ENCODE measurements at places on chromosomes 12 and 14.

DNA sequence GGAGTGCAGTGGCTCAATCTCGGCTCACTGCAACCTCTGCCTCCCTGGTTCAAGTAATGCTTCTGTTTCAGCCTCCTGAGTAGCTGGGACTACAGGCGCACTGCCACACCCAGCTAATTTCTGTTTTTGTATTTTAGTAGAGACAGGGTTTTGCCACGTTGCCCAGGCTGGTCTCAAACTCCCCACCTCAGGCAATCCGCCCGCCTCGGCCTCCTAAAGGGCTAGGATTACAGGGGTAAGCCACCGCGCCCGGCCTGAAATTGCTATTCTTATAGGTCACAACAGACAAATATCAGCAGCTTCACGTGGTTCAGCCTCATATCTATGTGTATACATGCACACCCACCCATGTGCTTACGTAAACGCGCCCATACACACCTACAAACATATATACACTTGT is 23.6 kb downstream of the BATF start:
- no peak for DNase-seq

GRCh38 chr12:49187184-49187583 is 1.7 kb downstream of the TUBA1A start:
- DNase-seq, result peak; percentile 40

GRCh38 chr12:78898416-78898815 is 33.8 kb downstream of the SYT1 start:
- peak; percentile 42 for DNase-seq

DNA sequence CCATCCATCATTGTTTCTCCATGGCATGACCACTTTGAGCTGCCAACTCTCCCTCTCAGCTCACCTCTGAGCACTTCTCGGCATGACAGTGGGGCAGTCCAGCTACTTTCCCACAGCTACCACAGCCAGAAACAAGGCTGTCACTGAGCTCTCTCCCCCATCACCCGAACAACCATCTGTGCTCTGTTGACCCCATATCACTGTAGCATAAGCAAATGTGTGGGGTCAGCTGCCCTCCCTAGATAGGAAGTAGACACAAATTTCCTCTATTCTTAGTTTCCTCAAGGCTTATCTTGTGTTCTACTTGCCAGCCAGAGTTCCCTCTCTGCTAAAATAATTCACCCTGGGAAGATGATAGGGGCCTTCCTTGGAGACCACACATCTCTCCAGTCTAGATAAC is 82.6 kb upstream of the FUT8 start:
- DNase-seq, result no peak

GRCh38 chr14:49970474-49971147 is 77.7 kb downstream of the ARF6 start:
- DNase-seq, result peak; percentile 79

DNA sequence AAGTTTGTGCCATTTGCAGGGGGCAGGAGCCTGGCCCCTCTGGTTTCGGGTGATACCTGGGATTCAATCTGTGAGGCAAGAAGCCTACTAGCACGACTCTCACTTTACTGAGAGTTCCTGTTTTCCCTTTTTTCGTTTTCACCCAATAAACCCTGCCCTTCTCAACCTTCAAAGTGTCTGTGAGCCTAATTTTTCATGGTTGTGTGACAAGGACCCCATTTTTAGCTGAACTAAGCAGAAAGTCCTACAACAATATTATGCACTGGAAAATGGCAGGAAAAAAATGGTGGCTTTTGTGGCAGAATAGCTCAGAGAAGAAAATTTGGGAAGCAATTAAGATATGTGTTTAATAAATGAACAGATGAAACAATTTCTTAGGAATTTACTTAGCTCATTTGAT is 432.1 kb downstream of the C12orf50 start:
- no peak for DNase-seq

DNA sequence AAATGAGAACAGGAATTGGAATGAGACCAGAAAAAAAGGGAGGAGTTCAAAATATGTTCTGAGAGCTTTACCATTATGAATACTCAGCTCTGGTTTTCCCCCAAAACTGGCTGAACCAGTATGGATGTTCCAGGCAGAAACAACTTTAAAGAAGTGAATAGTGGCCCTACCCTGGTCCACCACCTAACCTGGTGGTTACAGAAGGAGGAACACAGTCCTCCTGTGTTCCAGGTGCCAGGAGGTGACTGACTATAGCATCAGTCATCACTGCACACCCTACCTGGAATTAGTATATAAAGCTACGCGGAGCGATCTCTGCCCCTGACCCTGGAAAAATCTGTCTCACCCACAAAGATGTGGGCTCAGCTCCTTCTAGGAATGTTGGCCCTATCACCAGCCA is at the start of gene A2ML1:
Gene A2ML1, plus strand, starts transcription at position 324 of the 400 bp plus-strand sequence. Its CDS starts 31 bp downstream, at position 355.
- no peak for DNase-seq

DNA sequence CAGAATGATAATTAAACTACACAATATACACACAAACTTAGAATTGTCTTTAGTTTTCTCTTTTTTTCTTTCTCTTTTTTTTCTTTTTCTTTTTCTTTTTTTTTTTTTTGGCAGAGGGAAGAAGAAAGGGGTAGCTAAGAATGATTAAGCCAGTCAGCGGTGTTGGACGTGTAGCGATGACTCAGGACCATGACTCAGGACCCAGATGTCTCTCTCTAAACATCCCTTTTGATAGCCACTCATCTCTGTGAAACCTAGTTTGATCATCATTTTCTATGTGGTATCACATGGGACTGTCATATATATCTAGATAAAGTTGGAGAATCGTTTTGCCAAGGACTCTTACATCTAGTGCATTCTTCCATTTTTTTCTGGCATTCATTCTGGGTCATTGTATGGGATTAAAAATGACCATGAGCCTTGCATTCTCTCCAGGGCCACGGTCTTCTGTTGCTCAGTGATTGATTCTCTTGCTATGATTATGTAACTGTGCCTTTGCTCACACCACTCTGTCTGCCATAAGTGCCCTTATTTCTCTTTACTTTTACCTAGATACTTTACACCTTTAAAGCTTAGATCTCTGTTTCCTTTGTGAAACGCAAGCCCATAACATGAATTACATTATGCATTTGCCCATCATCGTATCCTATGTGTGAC is 26.6 kb upstream of the NRXN3 start:
- no peak for DNase-seq
